ENCODE measurements at places on chromosomes 4 and X.

GRCh38 chr4:182346250-182346649, 103.0 kb downstream of the TENM3 start:
- DNase-seq = no peak

- DNase-seq = no peak
Measured at GRCh38 chrX:100381619-100382018, 28.5 kb downstream of the PCDH19 start.

- no peak for DNase-seq
Measured at GRCh38 chrX:10240918-10241317, 84.1 kb downstream of the CLCN4 start.

DNA sequence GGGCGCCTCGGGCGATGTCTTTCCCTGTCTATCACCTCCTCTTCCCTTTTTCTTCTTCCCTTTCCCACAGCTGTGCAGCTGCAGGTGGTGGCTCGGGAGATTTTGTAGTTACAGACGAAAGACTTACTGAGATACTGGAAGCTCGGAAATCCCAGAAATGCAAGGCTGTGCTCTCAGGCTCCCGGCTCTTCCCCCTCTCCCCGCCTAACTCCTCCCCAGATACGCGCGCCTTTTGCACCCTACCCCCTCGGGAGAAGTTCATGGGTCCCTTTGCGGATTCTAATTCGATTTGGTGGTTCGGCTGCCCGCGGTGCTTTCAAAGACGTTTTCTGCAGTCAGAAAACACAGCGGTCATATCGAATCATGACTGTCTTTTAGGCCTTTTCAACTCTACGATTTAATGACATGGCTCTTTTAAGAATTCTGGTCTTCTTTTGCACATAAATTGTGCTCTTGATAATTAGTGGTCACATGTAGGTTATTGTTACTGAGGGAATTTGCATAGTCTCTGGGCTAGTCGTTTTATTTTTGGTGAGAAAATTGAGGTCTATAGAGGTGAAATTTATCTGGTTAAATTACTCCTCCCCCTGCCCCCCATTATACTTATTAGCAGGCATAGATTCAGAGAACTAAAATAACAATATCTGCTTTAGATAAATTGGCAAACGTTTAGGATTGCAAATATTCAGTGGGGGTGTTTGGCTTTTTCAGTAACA, 1.6 kb downstream of the SEPTIN11 start:
- no peak for DNase-seq

- DNase-seq = peak; percentile 35
Measured at GRCh38 chrX:132270699-132271098, 51.5 kb upstream of the RAP2C start.

- DNase-seq = peak; percentile 88
Measured at GRCh38 chrX:2691543-2692220, 587 bp downstream of the CD99 start.

DNA sequence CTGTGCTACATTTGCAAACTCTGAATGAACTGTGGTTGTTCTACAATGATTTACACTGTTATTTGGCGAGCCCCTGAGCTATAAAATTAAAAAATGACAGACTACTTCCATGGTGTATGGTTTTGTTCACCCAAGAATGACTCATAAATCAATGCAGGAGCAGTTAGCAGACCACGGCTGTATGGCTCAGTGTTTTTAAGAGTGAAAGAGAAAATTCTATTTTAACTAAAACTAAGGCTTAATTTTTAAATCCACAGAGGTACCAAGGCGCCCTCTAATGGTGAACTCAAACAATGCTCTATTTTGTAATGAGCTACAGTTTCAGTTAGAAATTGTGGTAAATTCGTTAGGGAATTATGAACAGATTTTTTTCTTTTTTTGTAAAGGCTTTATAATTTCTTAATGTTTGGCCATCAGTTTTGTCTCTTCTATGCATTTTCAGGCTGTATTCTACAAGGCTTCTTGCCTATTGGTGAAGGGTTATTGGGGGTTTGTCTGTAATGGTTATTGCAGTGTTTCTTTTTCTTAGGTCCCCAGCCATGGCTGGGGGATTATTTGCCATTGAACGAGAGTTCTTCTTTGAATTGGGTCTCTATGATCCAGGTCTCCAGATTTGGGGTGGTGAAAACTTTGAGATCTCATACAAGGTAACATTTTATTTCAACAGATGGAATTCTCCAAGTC, 32.5 kb downstream of the HMGB2 start:
- DNase-seq = no peak

DNA sequence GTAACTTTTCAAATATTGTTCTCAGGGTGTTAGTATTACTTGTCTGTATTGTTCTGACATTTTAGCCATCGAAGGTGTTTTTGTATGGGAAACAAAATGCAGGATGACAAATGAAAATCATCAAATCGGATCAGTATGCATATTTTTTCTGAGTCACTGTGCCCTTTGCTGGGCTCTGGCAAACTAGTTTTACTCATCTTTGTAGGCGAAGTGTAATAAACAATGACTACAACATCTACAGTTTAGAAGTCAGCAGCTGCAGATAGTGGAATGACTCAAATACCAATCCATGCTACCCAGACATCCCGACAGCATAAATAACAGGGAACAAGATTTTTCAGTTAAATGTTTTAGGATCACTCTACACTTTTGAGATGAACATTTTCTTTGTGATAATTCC, 557.3 kb upstream of the TENM3 start:
- DNase-seq = no peak

DNA sequence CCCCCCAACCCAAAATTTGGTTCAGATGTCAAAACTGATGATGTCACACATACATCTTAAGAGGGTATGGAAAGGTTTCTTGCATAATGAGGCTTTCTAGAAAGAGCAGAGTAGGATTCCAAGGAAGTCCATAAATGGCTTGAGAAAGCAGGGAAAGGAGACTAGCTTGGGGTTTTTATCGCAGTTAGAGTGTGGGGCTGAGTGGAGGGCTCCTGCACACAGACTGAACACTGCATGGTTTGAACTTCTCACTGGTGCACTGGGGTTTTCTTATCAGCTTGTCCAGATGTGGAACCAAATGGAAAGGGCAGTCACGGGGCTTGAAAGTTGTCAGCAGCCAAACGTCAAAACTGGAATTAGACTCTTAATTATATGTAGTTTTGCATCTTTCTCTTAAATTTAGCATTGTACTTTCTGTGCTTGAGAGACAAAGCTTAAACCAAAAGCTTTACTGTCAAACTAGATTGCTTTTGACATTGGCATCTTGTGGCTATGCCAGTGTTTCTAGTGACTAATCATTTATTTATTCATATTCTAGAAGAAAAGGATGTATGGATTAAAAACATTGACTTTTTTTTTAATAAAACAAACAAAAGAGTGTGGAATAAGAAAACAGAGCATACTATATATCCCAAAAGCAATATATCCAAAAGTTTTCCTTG, 78.3 kb upstream of the STIM2 start:
- no peak for DNase-seq

DNA sequence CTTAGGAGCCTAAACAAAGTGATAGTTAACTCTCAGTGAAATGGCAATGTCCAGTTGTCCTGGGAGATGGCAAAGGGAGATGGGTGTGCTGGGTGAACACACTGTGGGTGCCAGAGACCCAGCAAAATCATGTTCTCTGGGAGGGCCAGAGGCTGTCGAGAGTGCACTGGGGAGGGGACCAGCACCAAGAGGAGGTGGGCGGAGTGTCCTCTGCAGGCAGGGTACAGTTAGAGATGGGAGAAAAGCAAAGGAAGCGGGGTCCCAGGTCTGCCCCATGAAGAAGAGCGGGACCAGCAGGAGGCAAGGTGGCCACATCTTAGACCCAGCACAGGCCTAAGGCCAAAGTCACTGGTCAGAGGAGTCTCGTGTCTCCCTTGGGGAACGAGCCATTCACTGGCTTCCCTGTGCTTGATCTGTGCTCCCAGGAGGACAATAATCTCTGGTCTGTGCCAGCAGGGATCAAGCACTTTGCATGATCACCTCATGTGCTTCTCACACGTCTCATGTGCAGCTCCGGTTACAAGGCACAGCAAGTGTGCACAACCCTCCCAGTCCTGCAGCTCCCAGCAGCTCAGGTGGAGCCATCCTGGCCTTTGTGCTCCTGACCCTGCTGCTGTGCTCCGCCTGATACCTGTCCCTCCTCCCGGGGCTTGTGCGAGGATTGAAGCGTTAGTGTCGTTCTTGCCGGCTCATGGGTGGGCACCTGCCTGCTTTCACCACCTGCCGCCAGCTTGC, 100.9 kb downstream of the FAM53A start:
- peak; percentile 32 for DNase-seq

- peak; percentile 77 for DNase-seq
Measured at GRCh38 chr4:140755774-140756318, 339 bp downstream of the TBC1D9 start.

DNA sequence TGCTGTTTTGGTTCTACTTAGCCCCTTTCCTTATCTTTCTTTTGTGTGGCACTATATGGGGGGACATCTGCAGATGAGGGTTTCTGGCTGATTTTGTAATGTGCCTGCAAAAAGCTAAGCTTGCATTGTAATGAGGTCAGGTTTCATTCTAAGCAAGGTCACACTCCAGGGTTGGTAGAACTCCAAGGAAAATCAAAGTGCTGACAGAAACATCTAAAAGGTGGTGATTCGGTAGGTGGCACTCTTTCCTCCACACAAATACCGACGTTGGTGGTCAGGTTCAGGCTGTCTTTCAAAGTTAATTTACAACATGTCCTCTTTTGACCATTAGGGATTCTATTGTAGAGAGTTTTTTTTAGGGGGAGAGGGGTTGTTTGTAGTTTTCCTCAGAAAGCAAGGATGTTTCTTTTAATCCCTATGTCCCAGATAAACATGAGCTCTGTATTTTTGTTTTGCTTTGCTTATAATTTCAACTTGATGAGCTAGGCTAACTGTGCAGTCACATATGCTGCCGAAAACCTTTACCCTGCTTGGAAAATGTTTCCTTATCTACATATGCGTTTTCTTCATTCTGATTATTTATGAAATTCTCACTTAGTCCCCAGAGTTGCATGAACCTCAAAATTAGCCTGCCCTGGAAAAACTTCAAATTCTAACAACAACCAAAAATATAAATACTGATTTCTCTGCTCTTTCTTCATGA, 434.2 kb downstream of the PPARGC1A start:
- no peak for DNase-seq

GRCh38 chr4:27318740-27319139, 458.1 kb downstream of the STIM2 start:
- no peak for DNase-seq

- DNase-seq = no peak
Measured at GRCh38 chrX:11196476-11196875, 85.3 kb downstream of the HCCS start.

DNA sequence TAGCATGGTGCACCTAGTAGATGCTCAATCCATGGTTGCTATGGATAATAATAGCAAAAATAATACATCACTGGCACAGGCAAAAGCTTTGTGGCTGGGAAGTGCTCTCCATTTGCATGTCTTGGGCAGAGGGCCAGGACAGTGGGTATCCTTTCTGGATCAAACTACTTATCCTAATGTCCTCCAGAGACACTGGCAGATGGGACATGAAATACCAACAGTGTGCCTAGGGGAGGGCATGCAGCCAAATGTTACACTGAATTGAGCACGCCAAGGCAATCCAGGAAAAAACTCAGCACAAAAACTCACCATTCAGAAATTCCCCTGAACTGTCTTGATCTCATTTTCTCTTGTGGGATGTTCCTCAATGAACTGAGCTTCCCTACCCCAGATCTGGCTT, 98.6 kb upstream of the SCML1 start:
- DNase-seq = no peak

- peak; percentile 44 for DNase-seq
Measured at GRCh38 chrX:72394518-72395170, 88.9 kb upstream of the CITED1 start.

GRCh38 chrX:48508400-48509244, at the start of gene PORCN:
Gene PORCN, plus strand, starts transcription at chrX:48508992. Its CDS starts 829 bp downstream, at chrX:48509821.
- peak; percentile 89 for DNase-seq

DNA sequence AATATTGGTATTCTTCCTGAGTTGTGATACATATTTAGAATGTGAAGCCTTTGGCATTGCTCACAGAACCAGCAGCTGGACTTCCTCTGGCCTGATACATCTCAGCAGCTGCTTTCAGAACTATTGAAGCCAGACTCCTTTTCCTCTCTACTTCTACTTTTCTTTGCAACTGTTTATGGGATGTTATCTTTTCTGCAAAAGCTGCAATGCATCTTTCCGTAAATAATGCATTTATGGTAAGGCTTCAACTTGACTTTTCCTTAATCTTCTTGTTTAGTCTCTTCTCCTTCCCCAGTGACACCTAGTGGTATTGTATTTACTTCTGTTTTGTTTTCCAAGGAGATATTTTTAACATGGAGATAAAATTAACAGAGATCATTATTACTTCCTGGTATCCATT, 1548.7 kb downstream of the PCDH7 start:
- no peak for DNase-seq

DNA sequence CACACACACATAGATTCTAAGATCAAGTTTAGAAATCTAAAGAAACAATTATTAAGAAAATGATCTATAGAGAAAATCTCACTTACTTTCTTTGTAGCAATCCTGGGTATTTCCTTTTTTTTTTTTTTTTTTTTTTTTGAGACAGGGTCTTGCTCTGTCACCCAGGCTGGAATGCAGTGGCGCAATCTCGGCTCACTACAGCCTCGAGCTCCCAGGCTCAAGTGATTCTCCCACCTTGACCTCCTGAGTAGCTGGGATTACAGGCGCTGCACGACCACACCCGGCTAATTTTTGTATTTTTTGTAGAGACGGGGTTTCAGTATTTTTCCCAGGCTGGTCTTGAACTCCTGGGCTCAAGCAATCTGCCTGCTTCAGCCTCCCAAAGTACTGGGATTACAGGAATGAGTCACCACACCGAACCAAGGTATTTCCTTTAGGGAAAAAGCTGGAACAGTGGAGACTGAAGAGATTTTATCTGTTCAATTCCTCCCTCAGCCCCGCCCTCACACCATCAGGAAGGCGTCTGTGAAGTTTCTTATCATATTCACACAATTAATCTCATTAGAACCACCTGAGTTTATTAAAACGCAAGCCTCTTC, at the start of gene TRIML2:
Gene TRIML2 (minus strand): TSS at position 447 of the 599 bp plus-strand sequence. CDS start 4,235 bp downstream, outside the sequence.
- no peak for DNase-seq

GRCh38 chr4:93841803-93842345, 13.3 kb downstream of the ATOH1 start:
- DNase-seq = no peak

DNA sequence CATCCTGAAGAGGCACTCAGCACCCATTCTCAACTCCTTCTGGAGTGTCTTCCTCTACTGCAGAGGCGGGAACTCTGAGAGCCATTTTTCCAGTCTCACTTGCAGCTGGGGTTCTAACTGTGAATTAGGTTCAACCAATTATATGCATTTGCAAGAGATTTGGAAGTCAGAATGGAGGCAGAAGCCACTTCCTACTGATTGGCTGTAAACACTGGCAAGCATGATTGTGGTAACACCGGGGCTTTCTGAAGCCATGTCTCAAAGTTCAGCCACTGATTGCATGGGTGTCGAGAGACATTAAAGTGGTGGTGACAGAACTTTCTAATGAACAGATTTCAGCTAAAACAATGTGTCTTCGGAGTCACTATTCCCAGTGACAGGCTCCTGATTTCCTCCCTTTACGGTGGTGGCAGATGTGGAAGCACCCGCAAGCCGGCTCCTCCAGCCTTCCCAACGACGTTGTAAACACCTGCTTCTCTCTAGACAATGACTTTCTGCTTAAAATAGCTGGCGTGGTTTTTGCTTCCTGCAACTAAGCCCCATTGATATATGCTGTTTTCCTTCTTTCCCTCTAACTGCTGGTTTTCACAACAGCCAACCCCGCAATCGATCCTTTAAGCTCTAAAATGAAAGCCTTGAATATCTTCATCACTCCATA, 92.0 kb downstream of the IRF2 start:
- DNase-seq = no peak

All from Right ventricle myocardium superior (tissue), 1 donor.